ENCODE measurements at places on chromosomes 13 and 19. TPM values are rescaled to one million over a fixed set of nuclear protein-coding genes. Genes with fewer than 3 reads are reported as not detected.

Gene IGFL1
- total RNA-seq: not detected

Gene STARD13
- 125 TPM for total RNA-seq

- no peak overlapping the region for H3K4me3 ChIP-seq
- H3K4me1 ChIP-seq: peaks cover 29% of the 10 kb centered on the region
- DNase-seq: no peak
- H3K27me3 ChIP-seq: no peaks in the 10 kb centered on the region
- H3K27ac ChIP-seq: no peak overlapping the region
- H3K36me3 ChIP-seq: no peaks in the 10 kb centered on the region
These were observed 47.5 kb downstream of the COLGALT1 start for GRCh38 chr19:17602872-17603510.

Gene CEACAM4
- 0.60 TPM for total RNA-seq

- DNase-seq: no peak
- no peaks in the 10 kb centered on the region for H3K27me3 ChIP-seq
- no peak overlapping the region for H3K4me3 ChIP-seq
- H3K4me1 ChIP-seq: no peaks in the 10 kb centered on the region
These were observed 70.6 kb downstream of the DGKH start for GRCh38 chr13:42119041-42119440.

- no peak overlapping the region for H3K4me3 ChIP-seq
- no peaks in the 10 kb centered on the region for H3K27me3 ChIP-seq
- no peak for DNase-seq
- no peaks in the 10 kb centered on the region for H3K4me1 ChIP-seq
- H3K36me3 ChIP-seq: no peaks in the 10 kb centered on the region
These were observed 20.9 kb downstream of the BBC3 start for GRCh38 chr19:47210180-47210490.

Gene ZNF599
- total RNA-seq: 10.2 TPM

Gene ZNF296
- 2.1 TPM for total RNA-seq

- H3K36me3 ChIP-seq: no peaks in the 10 kb centered on the region
- DNase-seq: no peak
These were observed 233.9 kb downstream of the KCNRG start for GRCh38 chr13:50249144-50249521.

Measured in tibial nerve (tissue), 4 donors.